Lower lobe of right lung (tissue), 2 donors: ENCODE measurements at places on chromosomes 7 and 10.

DNA sequence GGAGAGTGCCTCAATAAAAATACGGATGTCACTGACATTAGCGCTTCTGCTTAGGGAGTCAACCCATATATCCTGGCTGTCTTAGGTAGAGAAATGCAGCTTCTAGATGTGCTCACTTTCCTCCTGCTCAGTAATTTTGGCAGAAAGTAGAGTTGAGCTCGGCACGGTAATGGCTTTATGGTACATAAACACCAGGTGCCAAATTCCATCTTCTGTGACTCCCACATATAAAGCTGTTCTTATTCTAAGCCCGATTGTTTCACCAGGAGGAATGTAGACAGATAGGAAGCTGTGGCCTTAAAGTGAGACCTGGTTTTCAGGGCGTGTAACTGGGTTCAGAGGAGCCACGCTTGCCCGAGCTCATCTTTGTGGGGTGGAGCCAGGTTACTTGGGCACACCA lies 143.7 kb downstream of the CREB5 start:
- no peak for DNase-seq

DNA sequence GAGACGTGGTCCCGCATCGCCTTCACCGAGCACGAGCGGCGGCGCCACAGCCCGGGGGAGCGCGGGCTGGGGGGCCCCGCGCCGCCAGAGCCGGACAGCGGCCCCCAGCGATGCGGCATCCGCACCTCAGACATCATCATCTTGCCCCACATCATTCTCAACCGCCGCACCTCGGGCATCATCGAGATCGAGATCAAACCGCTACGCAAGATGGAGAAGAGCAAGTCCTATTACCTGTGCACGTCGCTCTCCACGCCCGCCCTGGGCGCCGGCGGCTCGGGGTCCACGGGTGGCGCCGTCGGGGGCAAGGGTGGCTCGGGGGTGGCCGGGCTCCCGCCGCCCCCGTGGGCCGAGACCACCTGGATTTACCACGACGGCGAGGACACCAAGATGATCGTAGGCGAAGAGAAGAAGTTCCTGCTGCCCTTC lies 737 bp downstream of the CNNM2 start:
- no peak for DNase-seq

DNA sequence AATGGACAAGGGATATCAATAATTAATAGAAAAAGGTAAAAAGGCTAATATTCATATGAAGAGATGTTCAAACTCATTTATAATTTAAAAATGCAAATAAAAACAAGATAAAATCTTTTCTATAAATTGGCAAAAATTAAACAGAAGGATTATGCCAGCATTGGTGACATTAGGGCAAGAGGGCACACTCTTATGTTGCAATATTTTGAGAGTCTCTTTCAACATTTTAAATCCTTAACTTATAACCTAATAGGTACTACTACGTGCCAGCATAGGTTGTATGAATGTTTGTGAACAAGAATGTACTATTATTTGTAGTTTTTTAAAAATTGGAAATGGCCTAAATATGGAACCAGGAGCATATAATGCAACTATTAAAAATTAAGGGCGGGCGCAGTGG lies 24.8 kb upstream of the PNLIPRP3 start:
- DNase-seq = no peak

DNA sequence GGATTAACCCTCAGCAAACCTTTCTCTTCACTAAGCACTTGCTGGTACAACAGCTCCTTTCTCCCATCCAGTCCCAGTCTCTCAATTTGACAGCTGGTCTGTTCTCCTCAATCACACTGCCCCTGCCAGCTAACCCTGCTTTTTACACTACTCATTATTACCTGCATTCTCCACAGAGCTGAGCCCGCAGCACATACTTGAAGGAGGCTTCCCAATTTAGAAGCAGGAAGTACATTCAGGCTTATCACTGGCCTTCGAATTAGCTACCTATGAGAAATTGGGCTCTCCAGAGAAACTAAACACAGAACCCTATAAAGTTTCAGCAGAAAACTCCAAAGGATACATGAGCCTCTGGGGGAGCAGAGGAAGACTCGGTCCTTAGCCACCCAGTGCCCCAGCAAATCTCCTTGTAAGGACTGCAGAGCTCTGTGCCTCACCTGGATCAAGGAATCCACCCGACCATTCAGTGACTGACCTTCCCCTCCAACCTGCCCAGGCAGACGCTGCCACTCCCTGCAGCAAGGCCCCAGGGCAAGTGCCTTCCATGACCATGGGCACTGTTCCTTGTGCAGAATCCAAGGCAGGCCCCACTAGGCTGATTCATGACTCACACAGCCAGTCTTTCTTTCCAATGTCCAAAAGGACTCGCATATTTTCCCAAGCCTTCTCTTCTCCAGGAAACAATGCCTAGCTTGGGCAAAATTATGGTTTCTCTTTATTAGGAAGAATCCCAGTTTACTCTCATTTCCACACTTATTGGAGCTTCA lies 68.0 kb downstream of the VOPP1 start:
- no peak for DNase-seq

DNA sequence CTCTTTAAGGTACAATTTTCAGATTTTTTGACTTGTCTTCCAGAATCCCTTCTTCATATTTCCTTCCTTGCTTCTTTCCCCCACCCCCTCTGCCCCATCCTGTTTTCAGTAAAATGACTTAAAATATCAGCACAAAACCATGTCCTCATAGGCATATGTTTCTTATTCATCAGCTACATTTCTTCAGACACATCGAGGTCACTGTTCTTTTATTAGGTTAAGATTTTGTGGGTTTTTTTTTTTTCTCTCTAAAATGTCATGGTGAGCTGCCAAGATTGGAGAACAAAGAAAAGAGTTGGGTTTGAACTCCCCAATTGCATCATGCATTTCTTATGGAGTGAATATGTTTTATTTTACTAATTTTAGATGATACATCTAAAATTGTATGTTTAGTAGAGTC lies 35.8 kb downstream of the LAMB4 start:
- no peak for DNase-seq

DNA sequence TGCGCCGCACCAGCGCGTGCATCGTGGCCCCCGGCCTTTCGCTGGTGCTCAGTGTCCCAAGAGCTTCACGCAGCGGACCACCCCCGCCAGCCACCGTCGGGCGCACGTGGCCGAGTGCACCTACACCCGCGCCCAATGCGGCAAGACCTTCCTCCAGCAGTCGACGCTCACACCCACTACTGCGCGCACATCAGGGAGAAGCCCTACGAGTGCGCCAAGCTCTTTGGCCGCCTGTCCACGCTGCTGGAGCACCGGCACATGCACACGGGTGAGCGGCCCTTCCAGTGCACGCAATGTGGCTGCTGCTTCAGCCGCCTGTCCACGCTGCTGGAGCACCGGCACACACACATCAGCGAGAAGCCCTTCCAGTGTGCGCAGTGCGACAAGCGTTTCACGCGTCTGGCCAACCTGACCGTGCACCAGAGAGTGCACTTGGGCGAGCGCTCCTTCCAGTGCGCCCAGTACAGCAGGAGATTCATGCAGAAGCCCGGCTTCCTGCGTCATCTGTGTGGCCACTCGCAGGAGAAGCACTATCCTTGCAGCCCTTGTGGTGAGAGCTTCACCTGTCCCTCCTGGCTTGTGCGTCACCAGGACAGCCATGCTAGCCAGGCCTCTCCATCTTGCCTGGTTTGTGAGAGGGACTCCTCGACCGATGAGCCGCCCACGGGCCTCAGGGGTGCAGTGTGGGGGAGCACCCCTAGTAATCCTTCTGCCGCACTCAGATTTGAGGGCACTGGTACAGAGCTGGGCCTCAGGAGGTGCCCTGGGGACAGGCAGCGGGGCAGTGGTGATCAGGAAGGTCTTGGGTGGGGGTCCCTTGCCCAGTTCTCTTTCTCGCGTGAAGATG lies 32.9 kb downstream of the ZNF783 start:
- no peak for DNase-seq

GRCh38 chr7:157465891-157466866 lies 129.4 kb downstream of the DNAJB6 start:
- DNase-seq = peak; percentile 20

DNA sequence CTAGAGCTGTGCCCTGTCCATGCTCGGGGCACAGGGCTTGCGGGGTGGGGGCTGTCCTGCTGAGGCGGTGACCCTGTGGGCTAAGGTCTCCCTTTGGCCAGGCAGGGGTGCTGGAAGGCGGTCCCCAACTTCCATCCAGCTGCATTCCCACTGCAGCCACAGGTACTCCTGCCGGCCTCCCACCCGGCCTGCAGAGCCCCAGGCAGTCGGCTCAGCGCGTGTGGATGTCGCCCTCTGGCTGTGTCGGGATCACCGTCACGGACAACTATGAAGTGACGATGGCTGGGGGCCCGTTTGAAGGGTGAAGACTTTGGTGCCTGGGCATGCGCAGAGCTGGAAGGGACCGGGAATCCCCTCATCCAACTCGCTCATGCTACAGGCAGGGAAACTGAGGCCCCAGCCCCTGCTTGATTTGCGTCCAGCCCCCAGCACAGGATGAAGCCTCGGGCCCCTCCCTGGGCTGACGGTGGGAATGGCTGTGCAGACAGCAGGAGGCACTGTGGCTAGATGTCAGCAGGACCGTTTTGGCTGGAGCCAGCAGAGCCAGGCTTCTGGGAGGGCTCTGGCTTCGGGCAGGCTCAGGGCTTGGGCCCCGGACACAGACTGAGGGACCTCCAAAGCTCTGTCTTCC lies 2.3 kb upstream of the TMEM184A start:
- DNase-seq = peak; percentile 51

DNA sequence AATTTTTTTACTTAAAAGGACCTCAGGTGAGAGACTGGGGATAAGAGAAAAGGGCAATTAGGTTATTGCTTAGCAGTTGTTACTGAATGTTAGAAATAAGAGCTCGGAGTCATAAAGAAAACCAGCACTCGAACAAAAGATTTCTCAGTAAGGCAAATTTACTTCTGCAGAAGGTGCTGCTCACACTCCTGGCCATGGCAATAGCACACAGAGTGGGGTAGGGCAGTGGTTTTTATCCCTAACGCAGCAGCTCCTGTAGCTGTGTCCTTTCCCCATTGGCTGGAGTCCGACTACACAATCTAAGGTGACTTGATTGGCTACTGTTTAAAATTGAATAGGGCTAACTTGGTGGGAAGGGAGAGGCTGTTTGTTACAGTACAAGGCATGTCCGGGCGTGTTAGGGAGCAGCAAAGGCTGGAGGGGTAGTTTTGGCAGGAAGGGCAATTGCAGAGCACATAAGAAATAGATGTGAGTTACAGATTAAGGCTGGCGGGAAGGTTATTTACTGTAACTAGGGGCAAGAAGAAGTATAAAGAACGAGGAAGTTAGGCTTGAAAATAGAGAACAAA lies 112.1 kb downstream of the AKR1D1 start:
- no peak for DNase-seq

GRCh38 chr7:51075681-51076580 lies 240.7 kb downstream of the COBL start:
- DNase-seq = no peak

- no peak for DNase-seq
These were observed 7.8 kb downstream of the ITPRIP start for GRCh38 chr10:104330168-104331110.

DNA sequence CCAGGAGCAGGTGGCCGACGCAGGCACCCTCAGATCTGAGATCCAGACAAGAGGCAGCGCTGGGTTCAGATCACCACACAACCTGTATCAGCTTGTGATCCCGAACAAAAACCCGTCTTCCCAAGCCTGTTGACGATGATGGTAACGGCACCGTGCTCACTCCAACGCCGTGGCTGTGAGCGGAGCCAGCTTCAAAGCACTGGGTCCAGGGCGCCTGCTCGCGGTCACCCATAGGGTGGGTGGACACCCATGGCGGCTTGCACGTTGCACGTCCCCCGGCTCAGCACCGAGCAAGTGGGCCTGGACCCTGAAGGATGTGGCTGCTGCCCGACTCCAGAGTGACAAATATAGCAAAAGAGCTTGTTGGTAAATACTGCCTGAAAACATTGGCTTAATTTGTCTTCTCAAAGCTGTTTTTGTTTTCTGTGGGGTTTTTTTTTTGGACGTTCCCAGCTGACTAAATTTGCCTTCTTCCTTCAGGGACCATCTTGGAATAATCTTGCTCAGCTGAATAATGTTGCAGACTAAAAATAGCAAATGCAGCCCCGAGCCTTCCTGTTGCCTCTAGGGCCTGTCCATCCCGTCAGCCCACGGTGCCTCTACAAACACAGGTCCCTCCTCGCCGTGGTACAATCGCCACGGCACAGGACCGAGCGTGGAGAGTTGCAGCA lies 41.0 kb downstream of the FOXK1 start:
- DNase-seq = no peak

DNA sequence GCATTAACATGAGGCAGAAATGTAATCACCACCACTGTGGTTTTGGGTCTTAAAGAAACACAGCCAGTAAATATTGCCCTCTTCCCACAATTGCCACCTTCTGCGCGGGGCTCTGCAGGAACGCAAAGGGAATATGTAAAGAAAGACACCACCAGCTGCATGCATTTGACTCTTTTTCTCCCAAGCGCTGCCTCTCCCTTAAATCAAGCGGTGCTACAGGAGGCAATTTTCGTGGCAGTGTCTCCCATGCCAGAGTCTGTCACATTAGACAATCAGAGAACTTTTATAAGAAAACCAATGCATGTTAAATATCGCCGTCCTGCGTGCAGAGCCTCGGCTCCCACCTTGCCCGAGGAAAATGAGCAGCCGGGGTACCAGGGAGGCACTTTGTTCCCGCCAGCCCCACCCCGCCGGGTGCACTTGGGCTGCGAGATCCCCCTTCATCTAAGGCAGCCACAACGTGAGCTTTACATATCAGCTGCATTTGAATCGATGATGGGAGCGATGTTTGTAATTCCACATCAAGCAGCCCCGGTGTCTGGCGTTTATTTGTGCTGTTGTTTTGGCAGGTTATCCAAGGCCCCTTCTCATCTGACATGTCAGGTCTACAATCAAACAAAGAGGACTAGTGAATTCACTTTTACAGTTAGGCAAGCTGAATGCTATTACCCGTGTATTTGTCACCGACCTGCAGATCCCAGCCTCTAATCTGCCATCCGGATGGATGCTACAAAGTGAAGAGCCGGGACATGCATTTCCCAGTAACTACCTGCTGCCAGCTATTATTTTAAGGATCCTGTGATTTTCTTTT lies 72.3 kb upstream of the MGMT start:
- DNase-seq = no peak

- DNase-seq = no peak
These were observed 591.0 kb upstream of the PFKP start for GRCh38 chr10:2476218-2476811.

DNA sequence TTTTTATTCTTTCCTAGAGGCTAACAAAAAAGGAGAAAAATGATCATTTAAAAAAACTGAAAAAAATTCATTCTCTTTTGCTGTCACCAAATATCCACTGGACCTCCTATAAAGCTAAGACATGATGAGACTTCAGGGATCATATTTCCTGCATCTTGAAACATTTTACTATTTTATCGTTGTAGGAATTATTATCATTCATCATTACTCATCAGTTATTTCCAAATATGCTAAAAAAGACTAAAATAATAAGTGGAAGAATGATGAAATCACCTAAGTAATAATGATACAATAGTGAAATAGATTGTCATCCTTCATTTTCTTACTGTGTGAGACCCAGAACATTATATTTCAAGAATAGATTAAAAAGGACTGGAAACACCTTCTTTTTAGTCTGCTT lies 28.3 kb downstream of the TAF3 start:
- DNase-seq = no peak

- no peak for DNase-seq
These were observed 78.7 kb downstream of the KIAA1217 start for GRCh38 chr10:24287559-24288195.

GRCh38 chr7:24825931-24826661 lies 68.8 kb upstream of the GSDME start:
- no peak for DNase-seq

GRCh38 chr7:38542156-38542555 lies 89.0 kb downstream of the AMPH start:
- DNase-seq = no peak
